A549 treated with GW870086 at 1 μM for 4 hours (cell line): ENCODE measurements at places on chromosomes 6 and 20. TPM values are rescaled to one million over a fixed set of nuclear protein-coding genes. Genes with fewer than 3 reads are reported as not detected.

The DNMT3B gene
- total RNA-seq = 3.3 to 5.2 TPM (median 4.2 TPM) in 5 replicates

The CCR6 gene
- 0.16 TPM in 1 of 5 replicates, not detected in the others for total RNA-seq

The IPCEF1 gene
- 0.03 to 0.06 TPM (median 0.03 TPM) in 3 of 5 replicates, not detected in the others for total RNA-seq

The SPATS1 gene
- not detected in 5 replicates for total RNA-seq

The C4B gene
- total RNA-seq = 0.53 to 1.4 TPM (median 1.1 TPM) in 5 replicates

The LIN28B gene
- 0.97 to 1.6 TPM (median 1.4 TPM) in 5 replicates for total RNA-seq

The C20orf141 gene
- 0.46 to 0.96 TPM (median 0.50 TPM) in 3 of 5 replicates, not detected in the others for total RNA-seq

The SOX18 gene
- 1.7 to 2.6 TPM (median 2.2 TPM) in 5 replicates for total RNA-seq

The HECA gene
- total RNA-seq = 1.1 to 2.1 TPM (median 1.9 TPM) in 5 replicates

The DEFB112 gene
- total RNA-seq = not detected in 5 replicates

The ID1 gene
- total RNA-seq = 385 to 513 TPM (median 425 TPM) in 5 replicates

The CTAGE9 gene
- not detected in 5 replicates for total RNA-seq

The ASCC3 gene
- total RNA-seq = 15.8 to 19.5 TPM (median 16.8 TPM) in 5 replicates

The PAK1IP1 gene
- total RNA-seq = 19.1 to 21.0 TPM (median 20.3 TPM) in 5 replicates

The RBM24 gene
- 6.5 to 9.3 TPM (median 7.9 TPM) in 5 replicates for total RNA-seq

The PNPLA1 gene
- total RNA-seq = not detected in 5 replicates

The FAM83D gene
- total RNA-seq = 56.0 to 80.7 TPM (median 66.2 TPM) in 5 replicates

The TSPYL1 gene
- 25.3 to 29.6 TPM (median 28.3 TPM) in 5 replicates for total RNA-seq

The NNAT gene
- total RNA-seq = not detected in 5 replicates
